ENCODE measurements at places on chromosomes 16 and 17. TPM values are rescaled to one million over a fixed set of nuclear protein-coding genes. Genes with fewer than 3 reads are reported as not detected.

DNA sequence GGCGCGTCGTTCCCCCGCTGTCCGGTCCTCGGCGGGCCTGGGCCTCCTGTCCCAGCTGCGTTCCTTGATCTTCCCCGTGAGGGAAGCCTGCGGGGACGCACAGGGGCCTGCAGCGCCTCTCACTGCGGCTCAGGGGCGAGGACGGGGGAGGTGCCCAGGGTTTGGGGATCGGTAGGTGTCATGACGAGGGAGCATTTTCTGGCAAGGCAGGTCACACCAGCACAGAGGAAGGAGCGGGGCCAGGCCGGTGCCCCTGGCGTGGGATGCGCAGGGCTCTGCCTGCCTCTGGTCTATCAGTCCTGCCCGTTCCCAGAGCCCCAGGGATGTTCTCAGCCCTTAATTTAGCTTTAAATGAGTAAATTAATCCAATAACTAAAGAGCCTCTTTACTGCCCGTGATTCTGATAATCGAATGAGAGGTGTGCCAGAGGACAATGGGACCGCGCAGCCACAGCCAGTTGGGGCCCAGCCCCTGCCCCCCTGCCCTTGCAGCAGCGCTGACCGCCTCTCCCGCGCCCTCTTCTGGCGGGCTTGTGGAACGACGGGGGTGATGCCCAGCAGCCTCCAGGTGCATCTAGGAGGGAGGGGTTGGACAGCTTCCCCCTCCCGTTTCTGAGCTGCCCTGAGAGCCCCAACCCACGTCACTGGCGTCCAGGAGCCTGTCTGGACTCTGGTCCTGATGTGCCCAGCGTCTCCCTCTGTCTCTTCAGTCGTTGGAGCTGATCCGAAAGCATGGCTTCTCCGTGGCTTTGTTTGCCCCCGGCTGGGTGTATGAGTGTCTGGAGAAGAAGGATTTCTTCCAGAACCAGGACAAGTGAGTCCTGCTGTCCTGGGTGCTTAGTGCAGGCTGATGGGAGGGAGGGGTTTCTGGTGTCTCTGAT is 7.9 kb downstream of the ENGASE start:
- ATAC-seq: peak; percentile 59

DNA sequence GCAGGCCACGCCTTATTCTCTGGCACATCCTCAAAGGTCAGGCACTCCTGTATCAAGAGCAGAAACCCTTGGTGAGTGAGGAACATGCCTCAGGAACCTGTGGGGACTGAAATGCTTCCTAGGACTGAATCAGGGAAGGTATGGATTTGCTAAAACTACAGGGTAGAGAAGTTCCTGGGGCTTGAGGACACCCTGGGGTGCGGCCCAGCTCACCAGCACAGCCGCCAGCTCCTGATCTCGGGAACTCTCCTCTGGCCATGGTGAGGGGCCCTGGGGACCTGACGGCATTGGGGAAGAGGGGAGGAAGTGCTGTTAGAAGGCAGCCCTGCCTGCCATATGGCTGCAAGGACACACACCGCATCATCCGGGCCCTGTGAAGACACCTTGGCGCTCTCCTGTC is 7.5 kb downstream of the ZSCAN10 start:
- ATAC-seq: no peak

GRCh38 chr16:78189121-78189520 is 89.7 kb downstream of the WWOX start:
- no peak for ATAC-seq

Gene MYH2
- total RNA-seq: not detected

Gene SRL
- not detected for total RNA-seq

- no peak for ATAC-seq
Measured at GRCh38 chr16:12885742-12886141, 15.7 kb upstream of the SHISA9 start.

Measured in activated T-helper 17 cell treated with anti-CD3 and anti-CD28 coated beads, Interleukin-2, amount 50 U/mL, for 72 hours (primary cell).